ENCODE measurements at places on chromosomes 1 and 21.

DNA sequence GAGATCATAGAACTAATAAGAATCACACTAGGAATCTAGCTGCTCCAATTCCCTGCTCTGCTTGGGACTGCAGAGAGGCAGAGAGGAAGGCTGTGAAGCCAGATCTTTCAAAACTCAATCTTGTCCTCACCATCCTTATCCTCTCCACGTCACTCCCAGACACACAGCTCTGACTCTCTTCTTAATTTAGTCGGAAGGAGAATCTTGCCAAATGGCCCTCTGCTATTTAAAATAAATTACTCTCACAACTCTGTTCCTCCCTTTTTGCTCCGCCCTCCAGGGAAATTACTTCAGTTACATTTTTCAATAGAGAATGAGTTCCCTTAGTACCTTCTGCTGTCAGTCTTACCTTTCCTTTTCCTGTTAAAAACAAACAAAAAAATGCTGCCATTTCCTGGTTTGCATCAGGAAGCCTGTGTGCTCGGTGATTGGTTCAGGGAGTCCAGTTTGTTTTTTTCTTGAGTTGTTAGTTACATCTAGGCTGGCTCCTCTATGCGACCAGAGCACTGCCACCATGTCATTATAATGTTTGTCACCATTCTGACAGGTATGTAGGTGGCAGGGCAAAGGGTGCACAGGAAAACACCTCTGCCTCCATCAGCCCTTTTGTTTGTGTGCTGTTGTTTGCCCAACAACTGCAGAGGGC is 80.1 kb downstream of the FCRL5 start:
- no peak for DNase-seq

DNA sequence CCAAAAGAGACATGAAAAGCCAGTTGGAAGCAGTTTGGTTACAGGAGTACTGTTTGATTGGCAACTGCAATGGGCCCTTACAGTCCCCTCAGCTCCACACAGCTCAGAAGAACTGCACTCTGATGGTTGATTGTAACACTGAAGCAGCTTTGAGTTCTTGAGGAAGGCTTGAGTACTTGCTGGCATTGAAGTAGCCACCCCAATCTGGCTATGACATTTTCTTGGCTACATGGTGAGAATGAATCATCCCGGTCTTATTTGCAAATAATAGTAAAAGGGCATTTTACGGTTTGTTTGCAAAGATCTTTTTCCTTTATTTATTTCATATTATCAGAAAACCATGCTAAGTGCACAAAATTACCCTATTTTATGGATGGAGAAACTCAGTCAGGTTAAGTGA is 159.7 kb upstream of the BEND5 start:
- no peak for DNase-seq

DNA sequence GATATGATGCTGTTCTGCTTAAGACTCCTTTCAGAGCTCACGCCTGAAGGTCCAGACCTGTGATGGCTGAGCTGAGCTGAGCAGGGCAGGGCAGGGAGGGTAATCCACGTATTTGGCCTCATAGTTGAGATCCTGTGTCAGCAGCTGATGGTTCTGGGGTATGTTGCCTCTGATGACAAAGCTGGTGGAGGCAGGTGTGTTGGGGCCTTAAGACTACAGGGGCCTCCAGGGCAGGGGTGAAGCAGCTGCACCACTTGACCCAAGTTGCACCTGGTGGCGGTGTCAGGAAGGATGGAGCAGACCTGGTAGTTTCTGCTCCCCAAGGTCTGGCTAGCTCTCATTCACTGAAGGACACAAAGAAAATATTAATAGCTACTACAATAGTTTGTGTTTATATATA is 57.0 kb downstream of the FCRL5 start:
- no peak for DNase-seq

DNA sequence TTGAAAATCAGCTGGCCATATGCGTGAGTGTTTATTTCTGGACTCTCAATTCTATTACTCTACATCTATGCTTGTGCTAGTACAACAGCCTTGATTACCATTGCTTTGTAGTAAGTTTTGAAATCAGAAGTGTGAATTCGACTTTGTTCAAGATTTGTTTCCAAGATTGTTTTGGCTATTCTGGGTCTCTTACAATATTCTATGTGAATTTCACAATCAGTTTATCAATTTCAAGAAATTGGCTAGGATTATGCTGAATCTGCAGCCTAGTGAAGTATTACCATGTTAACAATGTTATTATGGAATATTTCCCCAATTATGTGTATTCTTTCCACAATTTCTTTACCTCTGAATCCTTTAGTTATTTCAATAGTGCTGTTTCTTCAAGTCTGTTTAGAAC is 19.5 kb downstream of the SFPQ start:
- no peak for DNase-seq

- no peak for DNase-seq
Measured at GRCh38 chr1:112938210-112938609, 17.8 kb downstream of the SLC16A1 start.

- DNase-seq: no peak
Measured at GRCh38 chr21:33512481-33512880, 21.0 kb upstream of the DNAJC28 start.

DNA sequence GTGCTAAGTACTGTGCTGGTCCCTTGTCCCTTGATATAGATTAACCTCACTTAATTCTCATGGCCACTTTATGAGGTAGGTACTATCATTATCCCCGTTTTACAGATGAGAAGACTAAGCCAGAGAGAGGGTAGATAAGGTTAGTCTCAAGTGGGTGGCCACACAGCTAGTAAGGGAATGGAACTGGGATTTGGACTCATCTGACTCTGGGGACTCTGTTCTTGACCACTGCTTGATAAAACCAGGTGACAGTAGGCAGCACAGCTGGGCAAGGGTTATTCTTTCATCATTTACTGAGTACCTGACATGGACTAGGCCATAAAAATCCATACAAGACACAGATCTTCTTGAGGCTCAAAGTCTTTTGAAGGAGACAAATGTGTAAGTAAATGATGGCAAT is 37.2 kb upstream of the PPP2R5A start:
- DNase-seq: no peak

GRCh38 chr21:46542588-46543124 is 62.2 kb downstream of the S100B start:
- no peak for DNase-seq

DNA sequence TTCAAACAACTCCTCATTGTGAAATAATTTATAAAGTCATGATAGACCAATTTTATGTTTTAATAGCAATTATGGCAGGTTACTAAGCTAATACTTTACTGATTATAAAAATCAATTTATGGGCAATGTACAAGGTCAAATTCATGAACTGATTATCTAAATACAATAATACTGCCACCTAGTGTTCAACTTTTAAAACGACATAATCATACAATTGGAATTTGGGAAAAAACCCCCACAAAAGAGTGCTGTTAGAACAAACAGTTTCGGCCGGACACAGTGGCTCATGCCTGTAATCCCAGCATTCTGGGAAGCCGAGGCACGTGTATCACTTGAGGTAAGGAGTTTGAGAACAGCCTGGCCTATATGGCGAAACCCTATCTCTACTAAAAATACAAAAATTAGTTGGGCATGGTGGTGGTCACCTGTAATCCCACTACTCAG is 14.0 kb downstream of the GTF2B start:
- no peak for DNase-seq

DNA sequence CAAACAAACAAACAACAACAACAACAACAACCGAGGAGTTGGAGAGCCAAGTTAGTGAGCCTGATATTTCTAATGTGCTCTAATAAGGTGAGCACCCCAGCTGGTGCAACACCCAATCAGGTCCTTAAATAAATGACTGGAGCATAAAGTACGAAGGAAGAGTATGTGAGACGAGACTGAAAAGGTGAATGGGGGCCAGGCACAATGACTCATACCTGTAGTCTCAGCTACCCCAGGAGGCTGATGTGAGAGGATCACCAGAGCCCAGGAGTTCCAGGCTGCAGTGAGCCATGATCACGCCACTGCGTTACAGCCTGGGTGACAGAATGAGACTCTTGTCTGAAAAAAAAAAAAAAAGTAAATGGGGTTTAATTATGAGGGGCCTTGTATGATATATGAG is 152.0 kb upstream of the ZRANB2 start:
- no peak for DNase-seq

GRCh38 chr1:244075247-244075722 is 24.2 kb downstream of the ZBTB18 start:
- DNase-seq: no peak

DNA sequence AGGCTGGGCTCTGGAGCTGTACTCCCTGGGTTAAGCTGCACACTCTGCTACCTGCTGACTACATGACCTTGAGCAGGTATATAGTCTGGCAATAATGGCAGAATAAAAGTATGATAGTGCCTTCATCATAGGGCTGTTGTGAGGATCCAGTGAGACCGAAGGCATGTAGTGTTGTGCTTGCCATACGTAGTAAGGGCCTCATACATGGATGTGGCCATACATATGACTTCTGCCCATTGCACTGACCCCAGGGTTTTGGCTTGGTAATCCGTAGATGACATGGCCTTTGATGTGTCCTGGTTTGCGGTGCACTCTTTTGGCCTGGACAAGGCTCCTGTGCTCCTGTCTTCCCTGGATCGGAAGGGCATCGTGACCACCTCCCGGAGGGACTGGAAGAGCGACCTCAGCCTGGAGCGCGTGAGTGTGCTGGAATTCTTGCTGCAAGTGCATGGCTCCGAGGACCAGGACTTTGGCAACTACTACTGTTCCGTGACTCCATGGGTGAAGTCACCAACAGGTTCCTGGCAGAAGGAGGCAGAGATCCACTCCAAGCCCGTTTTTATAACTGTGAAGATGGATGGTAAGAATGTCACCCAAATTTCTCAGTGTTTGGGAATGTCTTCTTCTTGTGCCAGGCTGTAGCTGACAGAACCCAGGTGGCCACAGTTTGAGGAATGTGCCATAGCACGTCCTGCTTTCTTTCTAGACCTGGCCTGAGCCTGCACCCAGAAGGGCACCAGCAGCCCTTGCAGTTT is 17.0 kb upstream of the CD101 start:
- no peak for DNase-seq

GRCh38 chr1:200146100-200146499 is 118.6 kb downstream of the NR5A2 start:
- DNase-seq: no peak

DNA sequence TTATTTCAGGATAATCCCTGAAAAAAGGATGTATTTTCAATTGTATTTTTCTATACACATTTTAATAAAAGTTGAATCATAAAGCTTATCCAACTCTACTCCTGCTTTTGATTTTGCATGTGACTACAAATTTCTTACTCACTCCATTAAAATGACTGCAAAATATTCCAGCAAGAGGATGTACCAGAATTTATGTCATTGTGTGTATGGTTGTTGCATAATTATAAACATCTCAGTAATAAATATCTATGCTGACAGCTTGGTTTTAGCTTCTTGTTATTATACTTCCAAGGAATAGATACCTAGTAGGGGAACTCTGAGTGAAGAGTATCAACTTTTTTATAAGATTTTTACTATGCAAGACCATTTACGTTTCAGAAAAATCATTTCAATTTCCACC is 463.2 kb upstream of the RUNX1 start:
- no peak for DNase-seq

DNA sequence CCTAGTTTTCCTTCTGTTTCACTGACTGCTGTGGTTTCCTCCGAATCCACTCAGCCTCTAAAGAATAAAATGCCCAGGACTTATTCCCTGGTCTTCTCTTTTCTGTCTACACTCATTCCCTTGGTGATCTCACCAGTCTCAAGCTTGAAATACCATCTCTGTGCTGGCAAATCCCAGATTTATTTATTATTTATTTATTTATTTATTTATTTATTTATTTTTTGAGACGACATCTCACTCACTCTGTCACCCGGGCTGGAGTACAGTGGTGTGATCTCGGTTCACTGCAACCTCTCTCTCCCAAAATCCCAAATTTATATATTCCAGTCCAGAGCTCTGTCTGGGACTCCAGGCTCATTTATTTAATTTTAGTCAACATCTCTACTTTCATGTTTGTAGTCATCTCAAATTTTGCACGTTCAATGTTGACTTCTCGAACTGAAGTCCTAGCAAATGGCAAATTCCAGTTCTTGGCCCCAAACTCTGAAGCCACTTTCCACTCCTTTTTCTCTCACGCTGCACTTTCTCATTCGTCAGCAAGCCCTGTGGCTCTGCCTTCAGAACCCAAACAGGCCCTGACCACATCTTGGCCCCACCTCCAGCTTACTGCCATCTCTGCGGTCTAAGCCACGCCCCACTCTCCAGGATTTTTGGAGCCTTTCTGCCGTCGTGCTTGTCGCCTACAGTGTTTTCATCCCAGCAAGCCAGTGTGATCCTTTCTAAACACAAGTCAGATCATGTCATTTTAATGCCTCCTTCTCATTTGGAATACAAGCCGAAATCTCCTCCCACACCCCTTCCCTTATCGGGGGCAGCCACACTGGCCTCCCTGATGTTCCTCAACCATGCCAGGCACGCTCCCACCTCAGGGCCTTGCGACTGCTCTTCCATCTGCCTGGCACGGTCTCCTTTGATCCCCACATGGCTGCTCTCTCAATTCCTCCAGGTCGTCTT is 14.2 kb upstream of the TENT5B start:
- no peak for DNase-seq

All from activated CD4-positive, alpha-beta T cell treated with anti-CD3 and anti-CD28 coated beads for 4 hours (primary cell).